ENCODE measurements at places on chromosomes 1 and 21.
A peak's percentile ranks its signal among the peaks of the same experiment; 100 is the strongest.

DNA sequence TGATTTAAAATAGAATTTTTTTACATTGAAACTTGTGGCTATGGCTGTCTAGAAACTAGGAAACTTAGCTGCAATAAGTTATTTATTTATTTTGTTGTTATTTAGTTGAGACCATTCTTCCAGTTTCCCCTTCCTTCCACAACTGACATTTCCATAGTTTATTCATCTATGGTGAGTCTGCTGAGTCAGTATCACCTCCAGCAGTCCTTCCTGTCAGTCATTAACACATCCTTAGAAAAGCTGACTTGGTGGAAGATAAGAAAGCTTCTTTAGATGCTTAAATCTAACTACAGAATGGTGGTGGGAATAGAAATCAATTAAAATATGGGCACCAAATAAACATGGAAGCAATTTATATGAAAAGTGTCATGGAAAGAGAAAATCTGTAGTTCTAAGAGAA, 714.0 kb downstream of the RWDD3 start:
- DNase-seq: no peak

DNA sequence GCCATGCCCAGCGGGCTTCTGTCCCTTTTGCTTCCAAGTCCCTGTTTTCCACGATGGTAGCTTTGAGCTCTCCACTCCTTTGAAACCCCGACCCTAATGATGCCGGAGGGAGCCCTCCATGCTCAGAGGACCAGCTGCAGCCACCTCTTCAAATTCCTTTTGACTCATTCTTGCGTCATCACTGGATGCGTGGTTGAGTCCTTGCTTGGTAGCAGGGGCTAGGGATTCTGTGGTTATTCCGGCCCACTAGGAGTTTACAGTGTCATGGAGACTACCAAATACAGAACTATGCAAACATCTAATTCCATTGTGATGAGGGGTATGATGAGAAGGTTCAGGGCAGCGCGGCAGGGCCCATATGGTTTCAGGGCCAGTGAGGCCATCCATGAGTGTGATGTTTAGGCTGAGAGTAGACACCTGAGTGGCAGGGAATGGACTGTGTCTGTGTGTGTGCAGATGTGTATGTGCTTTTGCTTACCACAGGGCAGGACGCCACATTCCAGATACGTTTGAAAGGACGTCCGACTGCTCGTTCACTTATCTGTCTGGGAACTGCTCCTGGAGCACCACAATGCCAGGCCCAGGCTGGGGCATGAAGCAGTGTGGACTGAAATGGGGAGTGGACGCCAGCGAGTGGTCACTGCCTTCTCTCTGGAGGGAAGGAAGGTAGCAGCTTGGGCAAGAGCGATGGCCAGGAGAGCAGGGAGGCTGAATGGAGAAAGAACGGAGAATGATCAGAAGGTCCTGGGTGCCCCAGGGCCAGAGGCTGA, 30.4 kb upstream of the ZBTB21 start:
- peak; percentile 16 for DNase-seq

- DNase-seq: no peak
Observed at GRCh38 chr21:46171585-46171984, 12.7 kb downstream of the SPATC1L start.

DNA sequence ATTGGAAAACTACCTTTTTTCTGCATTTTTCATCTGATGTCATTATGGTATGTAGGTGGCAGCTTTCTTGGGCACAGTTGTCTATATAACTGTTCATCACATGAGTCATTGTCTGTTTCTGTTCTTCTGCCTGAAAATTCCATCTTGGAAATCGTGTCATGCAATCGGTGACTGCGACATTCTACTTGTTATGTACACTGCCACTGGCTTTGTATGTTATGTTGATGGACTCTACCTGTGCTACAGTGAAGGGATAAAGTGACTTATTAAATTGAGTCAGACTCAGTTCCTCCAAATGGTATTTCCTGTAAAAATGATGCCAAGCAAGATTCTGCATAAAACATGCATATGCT, 8.6 kb downstream of the SMAP2 start:
- no peak for DNase-seq

- DNase-seq: peak; percentile 44
Observed at GRCh38 chr1:32393832-32394140, 455 bp downstream of the BSDC1 start.

DNA sequence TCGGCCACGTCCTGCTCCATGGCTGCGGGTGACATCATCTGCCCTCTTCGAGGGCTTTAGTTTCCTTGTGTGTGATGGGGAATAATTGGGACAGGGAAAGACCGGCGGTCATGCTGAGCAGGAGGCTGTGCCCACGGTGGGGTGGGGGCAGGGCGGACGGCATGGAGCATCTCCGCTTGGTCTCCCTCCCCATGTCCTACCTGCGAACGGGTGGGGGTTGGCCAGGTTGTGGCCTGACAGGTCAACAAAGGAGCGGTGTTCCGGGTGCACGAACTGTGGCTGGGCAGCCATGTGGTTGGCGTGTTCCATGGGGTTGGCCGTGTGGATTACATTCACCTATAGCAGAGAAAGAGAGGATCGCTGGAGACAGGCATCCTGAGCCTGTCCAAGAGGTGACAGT, 80.0 kb downstream of the PIK3CD start:
- no peak for DNase-seq

GRCh38 chr1:76109901-76110560, 35.5 kb downstream of the ST6GALNAC3 start:
- DNase-seq: no peak

- DNase-seq: no peak
Observed at GRCh38 chr21:31413698-31414097, 69.6 kb upstream of the TIAM1 start.

- no peak for DNase-seq
Observed at GRCh38 chr1:53568540-53568939, 109.3 kb downstream of the DMRTB1 start.

DNA sequence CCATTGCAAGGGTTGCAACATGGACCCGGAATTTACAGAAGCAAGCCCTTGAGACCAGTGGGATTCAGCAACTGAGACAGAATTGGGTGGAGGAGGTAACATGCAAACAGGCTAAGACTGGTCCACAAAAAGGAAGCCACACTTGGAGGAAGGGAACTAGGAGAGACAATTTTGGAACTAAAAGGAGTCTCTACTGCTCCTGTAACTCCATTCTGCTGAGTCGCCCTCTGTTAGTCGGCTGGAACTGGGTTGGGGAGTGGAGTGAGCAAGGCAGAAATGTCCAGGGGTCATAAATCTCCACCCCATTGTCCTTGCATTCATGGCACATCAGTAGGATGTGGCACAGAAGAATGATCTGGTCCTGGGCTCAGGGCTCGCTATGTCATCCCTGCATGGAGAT, 5.1 kb downstream of the LAMB3 start:
- DNase-seq: no peak

DNA sequence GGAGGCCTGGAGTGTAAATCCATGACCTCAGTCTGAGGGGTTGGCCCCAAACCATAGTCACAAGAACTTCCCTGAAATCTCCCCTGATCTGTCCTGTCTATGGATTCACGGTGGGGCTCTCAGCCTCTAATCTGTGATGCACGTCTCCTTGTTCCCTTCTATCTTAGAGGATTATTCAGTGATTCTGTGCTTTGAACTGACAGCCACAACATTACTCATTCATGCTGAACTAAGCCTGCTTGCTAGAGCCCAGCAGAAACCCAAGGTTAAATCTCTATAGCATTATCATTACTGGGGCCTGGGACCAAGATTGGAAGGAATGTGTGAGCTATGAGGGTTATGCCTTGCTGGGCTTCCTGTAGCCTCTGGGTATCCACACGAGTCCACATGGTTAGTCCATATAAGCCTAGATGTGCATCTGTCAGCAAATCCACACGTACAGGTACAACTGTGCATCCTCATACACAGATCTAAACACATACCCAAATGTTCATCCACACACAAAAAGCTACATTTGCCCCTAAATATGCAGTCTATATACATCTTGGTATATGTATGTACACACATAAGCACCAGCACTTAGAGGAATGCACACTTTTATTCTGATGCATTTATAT, 22.4 kb upstream of the MAGOH start:
- no peak for DNase-seq

- no peak for DNase-seq
Observed at GRCh38 chr1:2399890-2400575, 8.4 kb downstream of the RER1 start.

- DNase-seq: no peak
Observed at GRCh38 chr1:20836230-20836629, 49.1 kb upstream of the HP1BP3 start.

GRCh38 chr1:9362488-9362887, 69.8 kb downstream of the SPSB1 start:
- no peak for DNase-seq

DNA sequence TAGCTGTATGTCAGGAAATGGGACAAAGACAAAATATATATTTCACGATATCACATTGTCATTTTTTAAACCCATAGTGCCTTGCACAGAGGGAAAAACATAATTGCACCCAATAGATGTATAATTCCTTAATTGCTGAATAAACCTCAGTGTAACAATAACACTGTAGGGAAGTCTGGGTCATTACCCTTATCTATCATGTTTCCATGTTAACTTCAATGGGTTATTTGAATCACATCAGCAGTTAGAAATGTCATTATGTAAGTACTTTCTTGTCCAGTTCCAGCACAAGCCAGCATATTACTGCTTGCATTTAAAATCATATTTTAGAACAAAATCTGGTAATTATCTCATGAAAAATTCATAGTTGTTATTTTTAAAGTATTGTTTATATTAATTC, 222.7 kb downstream of the HMCN1 start:
- DNase-seq: no peak

DNA sequence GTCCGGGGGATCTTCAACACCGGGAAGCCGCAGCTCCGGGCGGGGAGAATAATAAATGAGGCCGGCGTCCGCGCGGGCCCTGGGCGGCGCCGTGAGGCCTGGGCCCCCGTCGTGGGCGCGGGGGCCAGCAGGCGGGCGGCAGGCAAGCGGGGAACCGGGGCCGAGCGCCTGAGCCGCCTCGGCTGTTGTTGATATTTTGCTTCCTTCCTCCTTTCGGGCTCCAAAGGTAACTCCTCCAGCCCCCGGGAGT, at the start of gene MEF2D:
TSS of gene MEF2D (minus strand) at position 233 of the 250 bp plus-strand sequence. CDS start 17,483 bp downstream, outside the sequence.
- no peak for DNase-seq

DNA sequence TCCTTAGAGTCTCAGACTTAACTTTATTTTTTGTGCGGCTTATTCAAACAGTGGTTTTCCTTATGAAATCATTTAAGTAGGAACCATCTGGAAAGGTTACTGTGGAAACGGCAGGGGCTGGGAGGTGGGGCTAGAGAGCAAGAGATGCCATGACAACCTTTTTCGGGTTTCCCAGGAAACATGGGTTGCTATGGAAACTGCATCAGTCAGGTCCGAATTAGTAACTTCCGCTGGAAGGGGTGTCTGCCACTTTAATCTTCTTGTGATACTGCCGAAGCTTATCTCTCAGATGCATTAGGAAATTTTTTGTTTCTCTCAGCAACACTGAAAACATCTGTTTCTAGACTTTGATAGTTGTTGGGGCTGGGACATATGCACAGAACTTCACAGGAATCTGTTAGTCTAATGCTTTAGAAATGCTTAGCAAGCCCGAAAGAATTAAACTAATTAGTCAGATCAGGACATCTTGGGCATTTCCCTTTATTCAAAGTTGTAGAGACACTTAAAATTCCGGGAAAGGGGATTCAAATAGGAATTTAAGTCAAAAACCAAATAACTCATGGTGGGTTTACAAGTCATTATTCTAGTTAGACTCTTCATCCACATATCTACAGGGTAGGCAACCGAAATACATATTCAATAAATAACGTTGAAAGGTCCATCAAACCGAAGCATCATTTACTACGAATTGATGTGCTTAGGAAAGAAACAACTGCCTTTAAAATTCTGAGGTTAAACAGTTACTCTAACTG, 2.6 kb downstream of the KCNA3 start:
- no peak for DNase-seq

DNA sequence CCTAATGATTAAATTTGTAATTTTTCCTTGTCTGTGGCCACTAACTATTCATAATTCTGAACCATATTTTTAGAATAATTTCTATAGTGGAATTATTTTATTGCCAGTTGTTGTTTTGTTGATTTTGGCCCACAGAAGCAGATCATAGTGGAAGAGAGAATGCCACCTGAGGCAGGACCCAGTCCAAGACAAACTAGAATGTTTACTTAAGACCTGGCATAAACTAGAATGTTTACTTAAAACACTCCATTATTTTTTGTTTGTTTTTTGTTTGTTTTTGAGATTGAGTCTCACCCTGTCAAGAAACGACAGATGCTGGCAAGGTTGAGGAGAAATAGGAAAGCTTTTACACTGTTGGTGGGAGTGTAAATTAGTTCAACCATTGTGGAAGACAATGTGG, 310.2 kb downstream of the MRPL39 start:
- DNase-seq: no peak

DNA sequence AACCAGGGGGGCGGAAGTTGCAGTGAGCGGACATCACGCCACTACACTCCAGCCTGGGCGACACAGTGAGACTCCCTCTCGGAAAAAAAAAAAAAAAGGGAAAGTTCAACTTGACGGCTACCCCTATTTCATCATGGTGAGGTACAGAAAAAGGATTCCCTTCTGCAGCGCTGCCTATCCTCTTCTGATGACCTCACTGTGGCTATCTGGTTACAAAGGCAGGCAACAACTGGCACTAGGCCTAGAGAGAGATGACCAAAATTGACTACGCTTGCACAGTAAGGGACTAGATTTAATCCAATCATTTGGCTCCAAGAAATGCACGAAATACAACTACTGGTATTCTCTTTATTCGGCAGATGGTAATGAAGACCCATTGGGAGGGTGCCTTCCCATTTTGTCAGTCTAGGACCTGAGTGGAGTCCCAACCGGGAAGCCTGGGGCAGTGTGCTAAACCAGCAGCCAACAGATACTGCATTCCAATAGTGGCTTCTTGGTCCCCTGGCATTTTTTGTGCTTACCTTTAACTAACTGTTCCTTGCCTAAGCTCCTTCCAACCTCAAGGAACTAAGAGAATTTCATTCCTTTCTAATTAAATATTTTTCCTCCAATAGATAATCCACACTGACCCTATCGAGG, 36.6 kb downstream of the ITPKB start:
- no peak for DNase-seq

GRCh38 chr1:155691992-155692528, 3.2 kb downstream of the DAP3 start:
- DNase-seq: no peak

- DNase-seq: no peak
Observed at GRCh38 chr1:74522148-74522547, 9.7 kb upstream of the LRRC53 start.

GRCh38 chr1:40710581-40711315, 19.2 kb downstream of the NFYC start:
- DNase-seq: no peak

DNA sequence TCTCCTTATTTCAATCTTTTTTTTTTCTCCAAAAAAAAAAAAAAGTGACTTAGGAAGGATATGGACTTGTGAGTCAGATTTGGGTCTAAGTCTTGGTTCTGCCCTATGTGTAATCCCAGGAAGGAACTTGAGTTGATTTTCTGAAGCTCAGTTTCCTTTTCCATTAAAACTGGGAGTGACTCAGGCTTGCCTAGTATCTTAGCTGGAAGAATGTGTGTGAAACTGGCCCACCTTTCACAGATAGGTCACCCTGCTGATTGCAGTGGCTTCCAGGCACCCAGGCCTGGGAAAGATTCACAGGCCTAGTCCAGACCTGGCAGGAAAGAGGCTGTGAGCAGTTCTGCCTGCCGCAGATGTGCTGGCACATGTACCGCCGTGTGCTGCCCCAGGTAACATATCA, 218.3 kb upstream of the HOOK1 start:
- DNase-seq: peak; percentile 15

All from Calu3 (cell line).